ENCODE measurements at places on chromosomes 4 and X. TPM values are rescaled to one million over a fixed set of nuclear protein-coding genes. Genes with fewer than 3 reads are reported as not detected.

DNA sequence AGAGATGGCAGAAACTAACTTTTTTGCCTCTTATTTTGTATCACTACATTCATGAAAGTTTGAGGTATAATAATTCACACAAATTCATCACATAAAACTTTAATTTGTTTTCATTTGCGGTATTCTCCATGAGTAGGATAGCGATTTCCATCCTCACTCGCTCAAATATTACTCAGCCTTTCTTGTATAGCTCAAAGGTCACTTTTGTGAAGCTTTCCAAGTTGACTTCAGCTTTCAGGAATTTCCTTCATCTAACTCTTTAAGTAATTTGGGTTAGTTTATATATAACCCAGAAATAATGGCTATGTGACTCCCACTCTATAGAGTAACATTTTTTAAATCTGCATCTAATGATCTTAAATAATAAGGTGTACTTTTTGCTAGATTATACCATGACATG is 314.4 kb downstream of the IL1RAPL1 start:
- no peak for DNase-seq
- no peak overlapping the region for H3K27ac ChIP-seq
- no peak overlapping the region for H3K4me3 ChIP-seq
- H3K27me3 ChIP-seq, result no peaks in the 10 kb centered on the region

GRCh38 chr4:187118602-187119120 is 395.0 kb upstream of the FAT1 start:
- H3K36me3 ChIP-seq, result no peaks in the 10 kb centered on the region
- no peak overlapping the region for H3K27ac ChIP-seq
- no peaks in the 10 kb centered on the region for H3K4me1 ChIP-seq
- no peak for DNase-seq
- H3K27me3 ChIP-seq, result no peaks in the 10 kb centered on the region

DNA sequence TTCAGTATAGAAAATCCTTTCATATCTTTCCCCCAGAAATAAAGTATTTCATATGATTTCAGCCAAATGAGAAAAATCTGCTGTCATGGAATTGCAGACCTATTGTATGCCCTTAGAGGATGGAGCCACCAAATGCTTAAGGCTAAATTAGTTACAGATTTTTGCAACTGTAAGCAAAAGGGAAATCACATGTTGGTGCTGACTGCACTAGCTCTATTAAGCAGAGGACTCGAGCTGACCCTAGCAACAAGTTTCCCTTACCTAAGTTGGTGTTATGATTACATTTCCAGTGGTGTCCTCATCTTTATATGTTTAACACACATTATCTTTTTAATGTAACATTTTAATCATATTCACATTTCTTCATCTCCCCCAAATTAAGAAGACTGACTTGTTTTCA is 58.3 kb upstream of the DOCK11 start:
- H3K27ac ChIP-seq, result no peak overlapping the region
- DNase-seq, result no peak
- H3K36me3 ChIP-seq, result no peaks in the 10 kb centered on the region
- H3K4me3 ChIP-seq, result no peak overlapping the region

GRCh38 chrX:34279866-34280560 is 147.9 kb upstream of the FAM47A start:
- H3K4me3 ChIP-seq, result no peak overlapping the region
- no peak for DNase-seq
- no peaks in the 10 kb centered on the region for H3K4me1 ChIP-seq
- H3K36me3 ChIP-seq, result no peaks in the 10 kb centered on the region
- H3K27ac ChIP-seq, result no peak overlapping the region
- no peaks in the 10 kb centered on the region for H3K27me3 ChIP-seq

GRCh38 chr4:187547316-187547715 is 448.3 kb upstream of the ZFP42 start:
- no peaks in the 10 kb centered on the region for H3K36me3 ChIP-seq
- DNase-seq, result no peak
- H3K4me1 ChIP-seq, result no peaks in the 10 kb centered on the region
- peak overlapping the region; percentile 18 for H3K4me3 ChIP-seq
- no peaks in the 10 kb centered on the region for H3K27me3 ChIP-seq

GRCh38 chrX:109533631-109534030 is 3.0 kb upstream of the NXT2 start:
- H3K4me1 ChIP-seq, result no peaks in the 10 kb centered on the region
- no peak overlapping the region for H3K4me3 ChIP-seq
- no peaks in the 10 kb centered on the region for H3K27me3 ChIP-seq
- DNase-seq, result no peak
- no peak overlapping the region for H3K27ac ChIP-seq

DNA sequence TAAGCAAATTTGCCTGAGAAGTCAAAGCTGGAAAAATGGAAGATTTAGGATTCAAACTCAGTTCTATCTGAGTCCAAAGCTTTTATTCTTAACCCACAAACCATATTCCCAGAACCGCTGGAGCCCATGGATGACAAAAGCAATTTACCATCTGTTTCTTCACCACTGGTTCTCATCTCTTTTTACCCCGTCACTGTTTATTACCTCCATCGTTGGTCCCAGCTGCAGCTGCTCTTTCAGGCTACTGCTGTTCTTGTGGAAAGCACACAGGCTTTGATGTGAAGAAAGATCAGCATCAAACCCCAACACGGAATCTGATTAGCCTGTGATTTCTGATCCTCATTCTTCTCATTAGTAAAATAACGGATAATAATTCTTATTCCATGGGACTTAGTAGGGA is 9.5 kb downstream of the FBXO8 start:
- DNase-seq, result no peak
- H3K27ac ChIP-seq, result no peak overlapping the region
- no peaks in the 10 kb centered on the region for H3K36me3 ChIP-seq
- H3K27me3 ChIP-seq, result no peaks in the 10 kb centered on the region

DNA sequence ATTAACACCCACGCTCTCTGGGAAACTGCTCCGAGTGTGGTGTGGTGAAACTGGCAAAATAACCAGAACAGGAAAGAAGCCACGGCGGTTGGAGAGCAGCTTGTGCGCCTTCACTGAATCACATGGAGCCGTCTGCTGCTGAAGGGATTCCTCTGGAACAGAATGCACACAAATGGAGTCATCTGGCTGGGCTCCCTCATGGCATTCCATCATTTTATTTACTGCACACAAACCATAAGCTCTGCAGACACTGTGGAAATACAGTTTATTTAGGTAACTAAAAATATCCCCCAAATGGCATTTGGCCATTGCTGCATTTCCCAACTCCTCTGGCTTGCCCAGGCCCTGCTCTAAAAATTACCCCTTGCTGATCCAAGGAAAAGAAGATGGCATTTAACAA is 187.0 kb upstream of the S100G start:
- H3K27me3 ChIP-seq, result no peaks in the 10 kb centered on the region
- no peak overlapping the region for H3K27ac ChIP-seq
- H3K4me3 ChIP-seq, result no peak overlapping the region
- no peaks in the 10 kb centered on the region for H3K36me3 ChIP-seq
- H3K4me1 ChIP-seq, result no peaks in the 10 kb centered on the region
- DNase-seq, result no peak

GRCh38 chr4:27714073-27714472 is 853.4 kb downstream of the STIM2 start:
- no peak for DNase-seq
- H3K36me3 ChIP-seq, result no peaks in the 10 kb centered on the region
- no peak overlapping the region for H3K27ac ChIP-seq
- H3K4me1 ChIP-seq, result no peaks in the 10 kb centered on the region

GRCh38 chr4:77734928-77735327 is 84.2 kb downstream of the CNOT6L start:
- no peak overlapping the region for H3K4me3 ChIP-seq
- no peak overlapping the region for H3K27ac ChIP-seq
- H3K4me1 ChIP-seq, result no peaks in the 10 kb centered on the region
- no peak for DNase-seq
- no peaks in the 10 kb centered on the region for H3K36me3 ChIP-seq

GRCh38 chrX:14504960-14505538 is 24.3 kb upstream of the GLRA2 start:
- no peak for DNase-seq
- no peaks in the 10 kb centered on the region for H3K4me1 ChIP-seq
- no peak overlapping the region for H3K4me3 ChIP-seq
- H3K36me3 ChIP-seq, result no peaks in the 10 kb centered on the region
- H3K27me3 ChIP-seq, result no peaks in the 10 kb centered on the region
- H3K27ac ChIP-seq, result no peak overlapping the region

DNA sequence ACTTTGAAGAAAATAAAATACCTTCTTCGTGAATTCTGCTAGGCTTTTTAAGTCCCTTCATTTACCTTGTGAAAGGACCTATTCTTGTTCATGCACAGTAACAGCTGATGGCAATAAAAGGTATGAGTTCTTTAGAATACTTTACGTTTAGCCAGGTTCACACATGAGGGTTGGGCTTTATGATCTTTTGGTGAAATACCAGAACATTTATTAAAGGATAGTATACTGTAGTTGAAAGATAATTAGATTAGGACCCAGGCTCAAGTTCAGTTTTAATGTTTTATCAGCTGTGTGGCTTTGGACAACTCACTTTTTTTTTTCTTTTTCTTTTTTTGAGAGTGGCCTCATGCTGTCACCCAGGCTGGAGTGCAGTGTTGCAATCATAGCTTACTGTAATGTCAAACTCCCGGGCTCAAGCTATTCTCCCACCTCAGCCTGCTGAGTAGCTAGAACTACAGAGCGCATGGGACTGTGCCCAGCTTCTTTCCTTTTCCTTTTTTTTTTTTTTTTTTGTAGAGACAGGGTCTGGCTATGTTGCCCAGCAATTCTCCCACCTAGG is 28.2 kb upstream of the NEIL3 start:
- no peaks in the 10 kb centered on the region for H3K36me3 ChIP-seq
- no peak for DNase-seq
- H3K27ac ChIP-seq, result no peak overlapping the region
- no peak overlapping the region for H3K4me3 ChIP-seq
- H3K27me3 ChIP-seq, result no peaks in the 10 kb centered on the region

GRCh38 chr4:165826166-165826565 is 46.9 kb upstream of the TLL1 start:
- no peaks in the 10 kb centered on the region for H3K27me3 ChIP-seq
- no peak overlapping the region for H3K4me3 ChIP-seq
- H3K27ac ChIP-seq, result no peak overlapping the region
- no peaks in the 10 kb centered on the region for H3K36me3 ChIP-seq
- DNase-seq, result no peak
- H3K4me1 ChIP-seq, result no peaks in the 10 kb centered on the region

DNA sequence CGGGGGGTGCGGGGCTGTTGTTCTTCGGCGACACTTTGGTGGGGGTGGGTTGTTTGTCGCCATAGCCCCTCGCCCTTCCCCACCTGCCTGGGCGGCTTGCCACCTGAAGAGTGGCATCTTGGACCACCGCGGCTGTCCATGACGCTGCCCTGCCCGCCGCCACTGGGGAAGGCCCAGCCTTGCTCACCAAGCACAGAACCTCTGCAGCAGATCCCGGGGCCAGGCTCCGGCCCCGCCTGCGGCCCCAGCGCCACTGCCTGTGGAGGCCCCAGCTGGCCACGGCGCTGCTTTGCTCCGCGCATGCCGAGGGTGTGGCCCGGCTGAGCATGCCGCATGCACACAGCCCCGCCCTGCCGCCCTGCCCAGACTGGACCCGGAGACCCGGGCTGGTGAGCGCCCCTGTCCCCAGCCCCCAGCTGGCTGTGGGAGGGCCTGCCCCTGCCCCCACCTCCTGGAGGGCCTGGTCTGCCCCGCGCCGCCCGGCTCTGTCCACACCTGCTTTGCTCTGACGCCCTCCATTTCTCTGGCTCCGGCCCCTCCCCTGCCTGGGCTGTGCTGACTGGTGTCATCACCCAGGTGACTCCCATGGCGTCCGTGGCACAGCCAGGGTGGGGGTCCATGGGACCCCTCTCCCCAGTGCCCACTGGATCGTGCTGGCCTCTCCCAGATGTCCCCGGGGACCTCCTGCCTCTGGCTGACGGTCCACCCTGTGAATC is 5.3 kb downstream of the NAT8L start:
- peak; percentile 37 for DNase-seq
- no peaks in the 10 kb centered on the region for H3K27me3 ChIP-seq
- no peak overlapping the region for H3K4me3 ChIP-seq
- no peaks in the 10 kb centered on the region for H3K4me1 ChIP-seq
- H3K36me3 ChIP-seq, result no peaks in the 10 kb centered on the region
- H3K27ac ChIP-seq, result no peak overlapping the region

- H3K36me3 ChIP-seq, result no peaks in the 10 kb centered on the region
- no peaks in the 10 kb centered on the region for H3K27me3 ChIP-seq
- H3K4me3 ChIP-seq, result no peak overlapping the region
- no peak for DNase-seq
Measured at GRCh38 chrX:10031746-10032145, 64.6 kb downstream of the CLDN34 start.

- no peak overlapping the region for H3K4me3 ChIP-seq
- no peaks in the 10 kb centered on the region for H3K27me3 ChIP-seq
- DNase-seq, result no peak
- no peak overlapping the region for H3K27ac ChIP-seq
Measured at GRCh38 chr4:41218703-41219102, 4.4 kb upstream of the APBB2 start.

- no peak overlapping the region for H3K4me3 ChIP-seq
- H3K4me1 ChIP-seq, result no peaks in the 10 kb centered on the region
- DNase-seq, result no peak
- no peak overlapping the region for H3K27ac ChIP-seq
Measured at GRCh38 chr4:98383431-98384106, 122.4 kb downstream of the RAP1GDS1 start.

- no peak overlapping the region for H3K4me3 ChIP-seq
- peaks cover 2% of the 10 kb centered on the region for H3K4me1 ChIP-seq
- H3K36me3 ChIP-seq, result no peaks in the 10 kb centered on the region
Measured at GRCh38 chr4:53306729-53307128, 59.1 kb downstream of the SCFD2 start.

Gene STS
- 12.3 TPM for total RNA-seq

Gene SERTM2
- total RNA-seq, result not detected

Gene ZFP42
- total RNA-seq, result not detected

Gene PI4K2B
- 13.2 TPM for total RNA-seq

Gene NDNF
- 3.7 TPM for total RNA-seq

Gene IQCM
- not detected for total RNA-seq

Gene MAGEB17
- total RNA-seq, result not detected

Gene HPF1
- 25.5 TPM for total RNA-seq

Data from aorta (tissue), 5 donors.